Activated naive CD8-positive, alpha-beta T cell treated with anti-CD3 and anti-CD28 coated beads for 36 hours (primary cell): ENCODE measurements at places on chromosomes 11 and 22. TPM values are rescaled to one million over a fixed set of nuclear protein-coding genes. Genes with fewer than 3 reads are reported as not detected.

GRCh38 chr11:68528630-68529029 lies 68.1 kb downstream of the PPP6R3 start:
- H3K27me3 ChIP-seq = no peaks in the 10 kb centered on the region
- H3K36me3 ChIP-seq = peaks cover 62% of the 10 kb centered on the region
- peak overlapping the region; percentile 50 for H3K27ac ChIP-seq
- H3K4me1 ChIP-seq = peaks cover 70% of the 10 kb centered on the region
- peak; percentile 7 for DNase-seq
- no peak overlapping the region for H3K4me3 ChIP-seq

DNA sequence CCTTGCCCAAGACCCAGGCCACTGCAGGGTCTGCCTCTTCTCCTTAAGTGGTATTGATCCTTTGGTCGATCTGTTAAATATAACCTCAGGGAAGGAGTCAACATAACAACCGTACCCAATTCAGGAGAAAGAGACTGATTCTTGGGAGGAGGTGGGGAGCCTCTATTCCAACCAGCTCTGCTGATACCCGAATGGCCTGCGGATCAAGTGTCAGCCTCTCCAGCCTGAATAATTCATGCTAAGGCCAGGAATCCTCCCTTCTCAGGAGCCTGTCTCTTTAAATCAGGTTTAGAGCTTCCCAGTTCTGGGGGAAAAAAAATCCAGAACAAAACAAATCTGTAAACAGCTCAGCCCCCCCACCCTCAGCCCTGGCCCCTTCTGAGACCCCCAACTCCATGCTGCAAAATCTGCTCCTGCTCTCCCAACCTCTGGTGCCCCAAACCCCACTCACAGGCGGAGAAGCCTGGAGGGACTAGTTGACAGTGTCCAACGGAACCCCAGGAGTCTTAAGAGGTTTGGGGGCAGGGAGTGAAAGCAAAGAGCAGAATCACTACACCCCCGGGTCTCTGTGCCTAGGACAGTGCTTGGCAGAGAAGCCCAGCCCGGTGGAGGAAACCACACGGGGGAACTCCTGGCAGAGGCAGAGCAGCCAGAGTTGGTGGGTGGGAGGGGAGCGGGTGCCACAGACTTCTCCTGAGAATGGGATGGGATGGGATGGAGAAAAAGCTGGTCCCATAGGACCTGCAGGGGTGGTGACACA lies 863 bp upstream of the TPBGL start:
- DNase-seq = no peak
- no peaks in the 10 kb centered on the region for H3K36me3 ChIP-seq
- no peak overlapping the region for H3K27ac ChIP-seq
- peak overlapping the region; percentile 73 for H3K4me3 ChIP-seq
- peaks cover 8% of the 10 kb centered on the region for H3K4me1 ChIP-seq

- H3K36me3 ChIP-seq = no peaks in the 10 kb centered on the region
- no peak for DNase-seq
- H3K27ac ChIP-seq = no peak overlapping the region
- H3K27me3 ChIP-seq = peaks cover 9% of the 10 kb centered on the region
- H3K4me1 ChIP-seq = no peaks in the 10 kb centered on the region
These were observed 203.8 kb upstream of the TMEM45B start for GRCh38 chr11:129611661-129612446.

- H3K36me3 ChIP-seq = no peaks in the 10 kb centered on the region
- H3K27me3 ChIP-seq = peaks cover 6% of the 10 kb centered on the region
- DNase-seq = no peak
- no peak overlapping the region for H3K4me3 ChIP-seq
- peaks cover 8% of the 10 kb centered on the region for H3K4me1 ChIP-seq
These were observed 17.6 kb upstream of the MAPK11 start for GRCh38 chr22:50287731-50288130.

DNA sequence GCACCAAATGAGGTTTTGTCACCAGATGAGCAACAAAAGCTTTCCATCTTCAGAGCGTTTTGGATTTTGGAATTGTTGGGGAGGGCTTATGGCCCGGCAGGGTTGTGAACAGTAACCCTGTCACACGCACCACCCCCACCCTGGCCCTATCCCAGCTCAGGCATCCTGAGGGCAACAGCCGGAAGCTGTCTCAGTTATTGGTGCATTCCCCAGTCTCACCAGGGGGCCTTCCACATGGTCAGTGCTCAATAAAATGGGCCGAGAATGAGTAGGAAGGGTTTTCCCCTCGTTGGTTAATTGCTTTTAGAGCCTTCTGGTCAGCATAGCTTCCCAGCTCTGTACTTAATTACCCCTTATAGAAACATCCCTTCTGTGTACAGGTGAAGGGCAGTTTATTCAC lies 46.0 kb downstream of the LRP5 start:
- DNase-seq = no peak
- H3K27me3 ChIP-seq = no peaks in the 10 kb centered on the region
- H3K36me3 ChIP-seq = peaks cover 13% of the 10 kb centered on the region
- H3K4me1 ChIP-seq = no peaks in the 10 kb centered on the region
- no peak overlapping the region for H3K4me3 ChIP-seq

HSD17B12 gene
- total RNA-seq = 54.2 TPM

NELL1 gene
- not detected for total RNA-seq

HIPK3 gene
- total RNA-seq = 31.3 TPM

KCNJ1 gene
- not detected for total RNA-seq

SCGB2A2 gene
- not detected for total RNA-seq

CXCR5 gene
- 1.5 TPM for total RNA-seq
